Placental epithelial cell (primary cell): ENCODE measurements at places on chromosomes 13 and 19. TPM values are rescaled to one million over a fixed set of nuclear protein-coding genes. Genes with fewer than 3 reads are reported as not detected.

The TNFAIP8L1 gene
- total RNA-seq: 2.4 and 3.1 TPM in 2 replicates

The CNFN gene
- total RNA-seq: 8.2 TPM in 1 of 2 replicates, not detected in the other

The FPR3 gene
- total RNA-seq: not detected in 2 replicates

The ZNF878 gene
- 0.98 and 1.2 TPM in 2 replicates for total RNA-seq

The TSSK6 gene
- 1.1 and 3.1 TPM in 2 replicates for total RNA-seq

The MVB12A gene
- 47.9 and 72.9 TPM in 2 replicates for total RNA-seq

The TRPC4 gene
- total RNA-seq: under 0.01 TPM in 1 of 2 replicates, not detected in the other

The SARS2 gene
- 21.2 and 44.9 TPM in 2 replicates for total RNA-seq

The SIGLEC8 gene
- total RNA-seq: not detected in 2 replicates

The CPB2 gene
- 1.6 TPM in 1 of 2 replicates, not detected in the other for total RNA-seq

The ZNF416 gene
- 7.5 and 8.0 TPM in 2 replicates for total RNA-seq

The ADPRHL1 gene
- total RNA-seq: 4.7 and 11.2 TPM in 2 replicates

The LGALS14 gene
- not detected in 2 replicates for total RNA-seq

The UPF3A gene
- total RNA-seq: 23.6 and 29.1 TPM in 2 replicates

The ZNF724 gene
- total RNA-seq: 7.3 and 8.2 TPM in 2 replicates
